Neural progenitor cell (in vitro differentiated cells): ENCODE measurements at places on chromosomes 16 and 17. TPM values are rescaled to one million over a fixed set of nuclear protein-coding genes. Genes with fewer than 3 reads are reported as not detected.
A peak's percentile ranks its signal among the peaks of the same experiment; 100 is the strongest.

Gene TMC5
- 0.32 and 0.40 TPM in 2 replicates for total RNA-seq

Gene LITAFD
- not detected in 2 replicates for total RNA-seq

- no peak for DNase-seq
Observed at GRCh38 chr16:58948244-58948643, 214.1 kb upstream of the GOT2 start.

- no peak for DNase-seq
Observed at GRCh38 chr17:50283246-50283645, 9.0 kb downstream of the TMEM92 start.

GRCh38 chr17:64038331-64039105 lies 18.1 kb upstream of the ICAM2 start:
- DNase-seq: no peak

DNA sequence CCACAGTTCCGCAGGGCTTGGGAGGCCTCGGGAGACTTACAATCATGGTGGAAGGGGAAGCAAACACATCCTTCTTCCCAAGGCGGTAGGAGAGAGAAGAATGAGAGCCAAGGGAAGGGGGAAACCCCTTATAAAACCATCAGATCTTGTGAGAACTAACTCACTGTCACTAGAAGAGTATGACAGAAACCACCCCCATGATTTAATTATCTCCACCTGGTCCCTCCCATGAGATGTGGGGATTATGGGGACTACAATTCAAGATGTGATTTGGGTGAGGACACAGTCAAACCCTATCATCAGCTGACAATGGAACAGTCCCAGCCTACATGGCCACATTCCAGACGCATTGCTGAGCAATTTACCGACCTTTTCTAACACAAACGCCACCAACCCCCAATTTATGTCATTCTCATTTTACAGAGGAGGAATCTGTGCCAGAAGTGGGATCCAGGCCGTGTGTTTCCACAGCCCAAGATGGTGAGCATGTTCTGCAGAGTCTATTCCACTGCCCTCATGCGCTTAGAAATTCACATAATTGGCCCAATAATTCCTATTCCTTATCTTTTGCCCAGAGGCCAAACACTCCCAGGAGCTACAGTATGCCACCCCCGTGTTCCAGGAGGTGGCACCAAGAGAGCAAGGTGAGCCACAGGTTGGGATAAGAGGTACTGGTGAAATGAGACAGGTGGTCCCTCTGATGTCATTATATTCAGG lies 17.3 kb downstream of the MILR1 start:
- DNase-seq: peak; percentile 23

Gene TSEN54
- 20.5 and 47.8 TPM in 2 replicates for total RNA-seq

DNA sequence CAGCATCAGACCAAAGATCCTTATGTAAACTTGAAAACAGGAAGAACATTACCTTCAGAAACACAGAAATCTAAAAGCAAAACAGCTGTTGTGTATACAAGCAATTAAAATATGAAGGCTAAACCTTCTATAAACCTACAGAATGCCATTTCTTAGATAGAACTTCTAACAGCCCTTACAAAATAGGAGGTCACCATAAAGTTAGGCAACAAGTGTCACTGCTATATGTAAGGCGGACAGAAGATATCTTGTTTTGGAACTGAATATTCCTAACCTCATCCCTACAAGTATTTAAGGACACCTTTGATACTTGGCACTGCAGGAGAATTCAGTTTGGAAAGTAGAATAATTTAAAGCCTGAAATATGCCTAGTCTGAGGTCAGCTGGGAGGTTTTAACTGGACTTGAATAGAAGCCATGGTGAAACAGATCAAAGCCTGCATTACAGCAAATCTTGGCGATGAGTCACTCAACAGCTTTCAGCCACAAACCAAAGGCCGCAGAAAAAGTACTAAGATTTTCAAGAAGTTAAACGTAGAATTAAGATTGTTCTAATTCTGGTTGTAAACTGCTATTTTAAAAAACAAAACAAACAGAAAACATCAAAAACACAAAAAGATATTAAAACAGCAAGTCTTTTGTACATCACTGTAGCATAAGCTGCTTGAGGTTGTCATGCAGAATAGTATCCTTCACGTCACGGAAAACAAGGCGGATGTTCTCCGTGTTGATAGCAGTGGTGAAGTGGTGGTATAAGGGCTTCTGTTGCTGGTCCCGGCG lies 42.7 kb downstream of the GNA13 start:
- DNase-seq: no peak

DNA sequence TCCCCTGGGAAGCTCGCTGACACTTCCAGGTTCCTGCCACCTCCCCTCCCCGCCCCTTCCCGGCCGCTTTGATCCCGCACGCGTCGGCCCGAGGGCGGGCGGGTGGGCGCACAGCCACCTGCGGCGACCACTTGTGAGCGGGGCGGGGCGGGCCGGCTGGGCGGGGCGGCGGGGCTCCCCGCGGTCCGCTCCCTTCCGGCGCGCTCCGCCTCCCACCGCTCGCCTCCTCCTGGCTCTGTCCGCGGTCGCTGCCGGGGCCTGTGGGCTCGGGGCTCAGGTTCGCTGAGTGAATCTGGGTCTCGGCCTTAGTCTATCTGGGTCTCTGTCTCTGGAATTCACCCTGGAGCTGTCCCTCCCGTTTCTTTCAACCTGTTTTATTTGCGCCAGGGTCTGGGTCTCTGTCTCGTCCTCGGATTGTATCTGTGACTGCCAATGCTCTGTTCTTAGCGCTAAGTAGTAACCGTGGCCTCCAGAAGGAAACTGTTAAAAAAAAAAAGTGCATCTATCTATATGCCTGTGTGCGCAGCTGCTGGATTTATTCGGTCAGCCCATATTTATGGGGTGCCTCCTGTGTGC lies 2.7 kb upstream of the HES7 start:
- peak; percentile 81 for DNase-seq

DNA sequence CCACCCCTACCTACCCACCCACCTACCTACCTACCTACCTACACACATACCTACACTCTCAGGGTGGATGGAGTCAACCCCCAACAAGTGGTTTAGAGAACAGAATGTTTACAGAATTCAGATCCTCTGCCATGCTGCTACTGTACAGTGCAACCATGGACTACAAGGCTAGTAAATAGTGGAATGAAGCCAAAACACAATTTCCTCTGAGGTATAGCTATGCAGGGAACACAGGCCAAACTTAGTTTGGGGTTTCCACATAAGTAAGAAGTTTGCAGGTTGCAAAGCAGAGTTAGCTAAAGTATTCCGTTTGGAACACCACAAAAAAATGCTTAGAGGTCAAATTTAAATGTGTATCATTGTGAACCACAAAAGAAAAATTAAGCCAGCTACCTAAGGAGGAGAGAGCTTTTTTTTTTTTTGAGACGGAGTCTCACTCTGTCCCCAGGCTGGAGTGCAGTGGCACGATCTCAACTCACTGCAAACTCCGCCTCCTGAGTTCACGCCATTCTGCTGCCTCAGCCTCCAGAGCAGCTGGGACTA lies 2.7 kb upstream of the AP1G1 start:
- no peak for DNase-seq

GRCh38 chr17:41824086-41824485 lies 11.3 kb downstream of the FKBP10 start:
- DNase-seq: no peak

Gene KRT38
- total RNA-seq: not detected in 2 replicates
